ENCODE measurements at places on chromosomes 3 and 15.
A peak's percentile ranks its signal among the peaks of the same experiment; 100 is the strongest.

GRCh38 chr15:98763179-98763578, 114.8 kb downstream of the IGF1R start:
- no peak for DNase-seq

DNA sequence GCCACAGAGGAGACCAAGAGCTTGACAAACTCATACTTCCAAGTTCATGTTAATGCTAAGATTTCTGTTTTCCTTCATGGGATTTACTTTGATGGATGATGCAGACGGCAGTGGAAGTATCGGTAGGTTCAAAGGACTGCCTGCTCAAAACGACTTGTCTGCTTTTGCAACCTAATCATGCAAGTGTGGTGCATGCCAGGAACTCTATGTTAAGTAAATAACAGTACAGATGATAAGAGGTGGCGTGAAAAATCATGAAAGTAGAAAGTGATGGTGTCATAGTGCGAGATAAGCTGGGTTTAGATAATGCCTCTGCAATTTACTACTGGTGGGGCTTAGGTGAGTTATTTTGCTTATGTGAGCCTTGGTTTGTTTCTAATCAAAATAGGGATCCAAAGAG, 14.7 kb upstream of the LMCD1 start:
- no peak for DNase-seq

GRCh38 chr3:46565607-46566039, 479 bp downstream of the LRRC2 start:
- DNase-seq, result no peak

DNA sequence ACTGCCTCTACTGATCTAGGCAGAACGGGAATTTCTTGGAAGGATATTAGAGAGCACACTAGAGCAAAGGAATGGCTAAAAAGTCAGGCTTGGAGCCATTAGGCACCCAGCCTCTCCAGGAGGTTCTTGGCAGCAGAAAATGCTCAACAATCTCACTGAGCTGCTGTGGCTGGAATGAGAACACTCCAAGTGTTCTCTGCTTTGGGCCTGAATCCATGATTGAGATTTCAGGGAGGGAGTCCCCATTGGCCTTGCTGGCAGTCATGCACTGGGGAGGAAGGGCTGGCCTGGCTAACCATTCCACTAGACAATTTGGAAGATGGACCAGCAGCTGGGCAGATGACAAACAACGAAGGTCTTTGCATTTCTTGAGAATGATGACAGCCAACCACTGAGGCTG, 362.6 kb downstream of the SHQ1 start:
- DNase-seq, result no peak

GRCh38 chr3:185176750-185177359, 24.0 kb upstream of the C3orf70 start:
- DNase-seq, result no peak

- DNase-seq, result no peak
Measured at GRCh38 chr3:140013220-140013619, 78.2 kb downstream of the CLSTN2 start.

- peak; percentile 38 for DNase-seq
Measured at GRCh38 chr3:194205675-194206133, 69.8 kb downstream of the HES1 start.

GRCh38 chr15:69395991-69396390, 18.2 kb upstream of the KIF23 start:
- no peak for DNase-seq

DNA sequence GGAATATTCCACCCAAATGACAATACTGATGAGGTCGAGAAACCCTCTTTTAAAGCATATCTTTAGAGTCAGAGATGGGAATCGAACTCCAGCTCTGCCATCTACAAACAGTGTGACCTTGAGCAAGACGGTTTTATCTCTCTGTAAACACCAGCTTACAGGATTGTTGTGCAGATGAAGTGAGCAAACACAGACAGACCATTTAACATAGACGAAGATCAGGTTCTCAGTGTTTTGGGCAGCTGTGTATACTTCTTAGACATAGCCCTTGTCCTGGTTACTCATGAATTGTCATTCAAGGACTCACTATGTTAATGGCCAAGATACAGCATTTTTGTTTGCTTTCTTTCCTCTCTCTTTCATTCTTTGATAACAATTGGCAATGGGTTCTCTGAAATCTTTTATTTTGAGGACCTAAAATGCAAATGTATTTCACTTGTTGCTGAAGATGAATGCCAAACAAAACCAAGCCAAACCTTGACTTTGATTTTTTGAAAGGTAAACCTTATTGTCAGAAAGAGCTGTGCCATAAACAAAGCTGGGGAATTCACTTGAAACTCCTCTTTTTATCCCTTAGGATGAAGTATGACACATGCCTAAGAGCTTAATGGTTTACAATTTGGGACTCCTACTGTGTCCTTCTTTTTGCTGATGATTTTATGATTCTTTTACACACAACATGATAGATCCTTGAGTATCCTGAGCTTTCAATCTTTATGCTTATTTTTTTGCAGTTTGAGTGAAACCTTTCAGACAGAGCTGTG, 250.0 kb upstream of the PDZRN3 start:
- DNase-seq, result no peak

DNA sequence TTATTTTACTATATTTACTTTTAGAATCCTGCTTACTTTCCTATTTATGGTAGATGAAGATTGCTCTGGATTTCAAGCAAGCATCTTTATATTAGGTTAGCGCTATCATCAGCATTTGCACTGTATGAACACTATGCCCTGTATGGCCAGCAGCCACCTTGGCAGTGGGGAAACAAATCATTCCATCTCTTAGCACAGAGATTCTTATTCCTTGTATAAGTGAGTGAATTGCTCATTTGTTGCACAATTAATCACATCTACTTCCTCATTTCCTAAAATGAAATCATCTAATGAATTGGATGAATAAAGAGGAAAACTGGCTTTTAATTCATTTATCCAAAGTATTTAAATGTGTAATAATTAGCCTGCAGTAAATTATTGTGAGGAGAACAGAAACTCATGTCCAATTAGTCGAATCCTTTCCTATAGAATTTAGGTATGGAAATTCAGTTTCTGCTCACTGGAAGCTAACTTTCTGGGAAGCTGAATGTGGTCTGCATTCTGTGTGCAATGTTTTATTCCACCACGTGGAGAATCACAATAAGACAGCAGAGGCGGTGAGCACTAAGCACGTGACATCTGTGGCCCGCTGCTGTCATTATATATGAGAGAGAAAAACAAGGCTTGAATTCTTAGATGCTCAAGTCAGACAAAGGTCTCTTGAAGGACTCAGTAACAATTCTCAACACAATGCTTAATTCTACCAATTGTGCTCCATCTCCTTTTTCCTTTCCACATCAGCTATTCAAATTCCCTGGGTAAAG, 93.4 kb downstream of the PEX5L start:
- no peak for DNase-seq

GRCh38 chr3:195201295-195201694, 69.7 kb downstream of the XXYLT1 start:
- no peak for DNase-seq

DNA sequence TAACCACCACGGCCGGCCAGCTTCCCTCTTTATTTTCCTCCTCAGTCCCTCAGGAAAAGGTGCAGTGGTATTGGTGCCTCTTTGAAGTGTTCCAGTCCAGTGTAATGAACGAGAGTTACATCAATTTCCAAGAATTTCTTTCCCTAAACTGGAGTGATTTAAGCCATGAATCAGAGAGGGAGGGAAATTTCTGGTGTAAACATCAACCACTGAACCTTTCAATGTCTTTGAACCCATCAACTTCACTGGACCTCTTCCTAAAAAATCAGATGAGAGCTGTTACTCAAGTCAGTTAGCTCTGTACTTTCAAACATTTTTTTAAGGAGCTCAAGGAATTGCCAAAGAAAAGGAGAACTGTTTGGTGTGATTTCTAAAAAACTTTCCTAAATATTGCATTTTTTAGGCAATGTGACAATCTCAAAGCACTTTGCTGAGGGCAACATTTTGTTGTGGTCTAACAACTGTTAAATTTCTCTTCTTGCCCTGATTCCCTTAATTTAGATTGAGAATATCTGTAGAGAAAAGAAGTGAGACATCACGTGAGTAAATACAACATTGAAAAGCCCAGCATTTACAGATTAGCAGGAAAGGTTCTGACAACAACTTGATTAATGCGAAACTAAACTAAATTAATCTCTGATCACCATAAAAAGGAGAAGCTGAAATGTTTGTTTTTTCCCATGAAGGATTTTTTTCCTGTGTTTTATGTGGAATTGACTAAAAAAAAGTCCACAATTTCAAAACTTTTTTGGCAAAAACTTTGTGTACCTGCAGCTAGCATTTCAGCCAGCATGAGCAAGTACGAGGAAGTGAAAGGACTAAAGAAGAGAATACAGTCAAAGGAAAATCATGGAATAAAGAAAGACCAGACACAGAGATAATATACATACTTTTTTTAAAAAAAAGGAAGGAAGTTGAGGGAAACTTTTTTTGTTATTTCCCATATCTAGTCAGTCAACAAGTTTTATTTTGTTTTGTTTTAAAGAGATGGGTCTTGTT, 9.1 kb upstream of the DAZL start:
- DNase-seq, result no peak

DNA sequence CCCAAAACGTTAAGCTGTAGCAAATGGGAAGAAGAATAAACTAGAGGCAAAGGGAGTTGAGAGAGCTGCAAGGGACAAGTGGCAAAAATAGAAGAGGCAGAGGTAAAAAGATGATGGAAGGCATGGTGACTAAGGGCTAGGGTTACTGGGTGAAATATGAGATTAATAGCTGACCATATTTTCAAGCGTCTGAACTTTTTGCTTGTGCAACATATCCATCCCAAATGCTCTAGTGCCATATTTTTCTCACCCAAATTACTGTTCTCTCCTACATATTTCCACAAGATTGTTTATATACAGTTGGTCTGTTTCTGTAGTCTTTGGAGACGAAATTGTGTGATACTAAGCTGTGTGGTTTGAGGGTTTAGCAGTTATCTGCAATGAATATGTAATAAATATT, 145.5 kb downstream of the GMNC start:
- DNase-seq, result no peak

- peak; percentile 9 for DNase-seq
Measured at GRCh38 chr15:31366169-31366734, 39.6 kb downstream of the KLF13 start.

- DNase-seq, result no peak
Measured at GRCh38 chr3:34323517-34323916, 525.1 kb downstream of the PDCD6IP start.

DNA sequence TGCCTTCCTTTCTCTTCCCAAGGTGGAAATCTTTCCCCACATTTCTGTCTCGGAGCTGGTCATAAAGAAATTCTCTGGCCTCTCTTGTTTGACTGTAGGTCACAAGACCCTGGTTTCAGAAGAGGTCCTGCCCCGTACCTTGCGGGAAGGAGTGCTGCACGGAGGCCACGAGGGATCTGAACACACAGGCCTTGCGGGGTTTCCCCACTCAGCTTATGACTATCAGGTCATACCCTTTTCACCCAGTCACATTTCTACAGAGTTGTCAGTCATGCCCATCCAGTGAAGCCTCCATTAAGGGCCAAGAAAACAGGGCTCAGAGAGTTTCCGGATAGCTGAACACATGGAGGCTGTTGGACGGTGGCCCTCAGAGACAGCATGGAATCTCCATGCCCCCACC, 54.7 kb upstream of the ATP13A3 start:
- no peak for DNase-seq

DNA sequence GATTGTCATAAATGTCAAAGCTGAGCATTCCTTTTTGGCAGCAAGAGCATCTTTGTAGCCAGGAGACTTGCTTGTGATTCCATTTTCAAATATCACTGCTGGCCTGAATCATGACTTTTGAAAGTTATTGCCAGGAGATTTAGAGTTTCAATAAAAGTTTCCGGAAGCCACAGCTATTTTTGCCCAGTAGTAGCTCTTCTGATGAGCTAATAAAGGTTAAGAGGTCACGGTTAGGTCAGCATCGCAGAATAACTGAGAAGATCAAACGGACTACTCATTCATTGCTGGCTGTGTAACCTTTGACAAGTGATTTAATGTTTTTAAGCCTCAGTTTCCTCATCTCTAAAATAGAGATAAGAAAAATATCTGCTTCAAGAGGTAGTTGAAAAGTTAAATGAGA, 105.1 kb upstream of the ETV5 start:
- DNase-seq, result no peak

- no peak for DNase-seq
Measured at GRCh38 chr15:81291916-81292522, 31.9 kb downstream of the STARD5 start.

GRCh38 chr15:63186065-63186464, 3.3 kb upstream of the RAB8B start:
- no peak for DNase-seq

DNA sequence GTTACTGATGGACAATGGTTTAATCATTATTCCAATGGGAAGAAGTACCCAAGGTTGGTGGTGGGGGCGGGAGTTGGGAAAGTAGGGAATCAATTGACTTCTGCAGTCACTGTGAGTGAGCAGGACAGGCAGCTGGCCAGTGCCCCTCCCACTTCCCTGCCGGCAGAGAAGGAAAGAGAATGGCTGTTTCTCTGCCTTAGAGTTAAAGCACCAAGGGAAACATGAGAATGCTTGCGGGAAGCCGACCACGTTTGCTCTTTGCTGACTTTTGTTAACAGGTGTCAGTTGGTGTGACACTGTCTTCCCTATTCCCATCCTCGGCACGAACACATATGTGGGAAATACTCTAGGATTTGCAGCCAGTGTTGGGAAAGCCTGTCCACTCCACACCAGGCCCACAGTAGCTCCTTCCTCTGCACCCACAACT, 33.5 kb upstream of the MFSD1 start:
- no peak for DNase-seq

DNA sequence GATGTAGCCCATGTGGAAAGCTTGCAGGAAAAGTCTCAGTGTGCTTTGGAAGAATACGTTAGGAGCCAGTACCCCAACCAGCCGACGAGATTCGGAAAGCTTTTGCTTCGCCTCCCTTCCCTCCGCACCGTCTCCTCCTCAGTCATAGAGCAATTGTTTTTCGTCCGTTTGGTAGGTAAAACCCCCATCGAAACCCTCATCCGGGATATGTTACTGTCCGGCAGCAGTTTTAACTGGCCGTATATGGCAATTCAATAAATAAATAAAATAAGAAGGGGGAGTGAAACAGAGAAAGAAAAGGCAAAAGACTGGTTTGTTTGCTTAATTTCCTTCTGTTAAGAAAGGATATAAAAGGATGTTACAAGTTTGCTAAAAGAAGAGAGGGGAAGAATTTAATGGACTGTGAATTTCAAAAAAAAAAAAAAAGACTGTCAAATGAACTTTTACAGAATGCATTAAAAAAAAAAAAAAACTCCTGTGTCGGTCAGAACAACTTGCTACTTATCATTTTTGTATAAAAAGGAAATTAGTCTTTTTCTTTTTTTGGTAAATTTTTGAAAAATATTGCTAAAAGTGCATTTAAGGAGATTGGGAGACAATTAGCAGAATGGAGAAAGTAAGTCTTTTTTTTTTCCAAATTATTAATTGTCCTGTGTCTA, 7.0 kb downstream of the NR2F2 start:
- DNase-seq, result no peak

- no peak for DNase-seq
Measured at GRCh38 chr3:21405671-21406667, 345.0 kb downstream of the ZNF385D start.

All from NCI-H1694 (cell line).